Natural killer cell (primary cell): ENCODE measurements at places on chromosomes 11 and 22.

- DNase-seq = no peak
Observed at GRCh38 chr11:55357560-55358184, 10.1 kb upstream of the OR4A15 start.

DNA sequence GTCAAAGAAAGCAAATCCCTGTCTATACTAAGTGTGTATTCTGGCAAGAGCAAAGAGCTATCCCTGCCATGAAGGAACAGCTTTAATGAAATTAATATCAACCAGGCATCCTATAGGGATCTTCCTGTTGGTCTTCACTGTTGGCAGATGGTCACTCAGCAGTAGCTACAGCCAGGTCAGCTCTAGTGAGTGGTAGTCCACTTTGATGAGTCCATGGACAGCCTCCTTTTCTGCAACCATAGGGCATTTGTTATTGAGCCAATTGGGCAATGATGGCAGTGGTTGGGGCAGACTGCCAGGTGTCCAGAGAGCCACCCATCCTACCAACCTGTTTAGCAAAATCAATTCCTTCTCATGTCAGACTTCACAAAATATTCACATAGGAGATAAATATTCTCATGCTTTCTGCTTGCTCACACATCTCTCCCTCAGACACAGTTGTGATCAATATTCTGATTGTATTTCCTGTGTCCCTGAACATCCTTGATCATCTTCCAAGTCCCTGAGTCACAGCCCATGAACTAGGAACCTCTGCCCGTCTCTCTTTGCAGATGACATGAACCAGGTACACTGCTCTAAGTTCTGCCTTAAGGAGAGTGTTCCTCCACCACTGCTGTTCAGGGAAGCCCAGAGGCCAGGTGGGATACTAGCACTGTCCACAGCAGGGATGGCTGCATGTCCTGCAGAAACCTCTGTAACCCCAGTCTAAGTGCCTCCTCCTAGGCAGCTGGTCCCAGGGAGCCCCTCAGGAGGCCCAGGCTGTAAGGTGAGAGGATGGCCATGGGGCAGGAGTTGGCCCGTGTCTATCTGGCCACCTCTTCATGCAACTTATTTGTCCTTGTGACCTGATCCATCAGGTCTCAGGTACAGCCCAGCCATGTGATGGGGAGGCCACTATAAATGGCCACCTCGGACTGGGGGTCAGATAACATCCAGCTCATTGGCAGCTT, 74.2 kb upstream of the IGLL5 start:
- DNase-seq = no peak

GRCh38 chr22:22076361-22076760, 93.8 kb upstream of the TOP3B start:
- no peak for DNase-seq

DNA sequence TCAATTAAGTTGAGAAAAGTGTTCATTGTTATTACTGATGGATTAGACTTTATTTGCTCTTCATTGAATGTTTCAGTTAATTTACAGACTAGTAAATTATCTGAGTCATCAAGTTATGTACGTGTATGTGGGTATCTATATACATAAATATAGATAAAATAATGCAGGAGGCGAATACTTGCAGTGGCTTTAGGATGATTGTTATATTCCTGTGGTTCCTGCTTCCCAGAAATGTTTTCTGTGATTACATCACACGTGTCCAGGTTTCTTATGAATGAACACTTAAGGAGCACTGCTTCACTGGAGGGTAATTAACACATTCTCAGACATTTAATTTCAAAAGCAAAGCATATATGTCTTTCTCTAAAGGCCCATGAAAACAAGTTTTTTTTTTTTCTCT, 28.4 kb downstream of the YAP1 start:
- DNase-seq = no peak

GRCh38 chr11:3859373-3859881, 4.0 kb downstream of the STIM1 start:
- DNase-seq = peak; percentile 40

DNA sequence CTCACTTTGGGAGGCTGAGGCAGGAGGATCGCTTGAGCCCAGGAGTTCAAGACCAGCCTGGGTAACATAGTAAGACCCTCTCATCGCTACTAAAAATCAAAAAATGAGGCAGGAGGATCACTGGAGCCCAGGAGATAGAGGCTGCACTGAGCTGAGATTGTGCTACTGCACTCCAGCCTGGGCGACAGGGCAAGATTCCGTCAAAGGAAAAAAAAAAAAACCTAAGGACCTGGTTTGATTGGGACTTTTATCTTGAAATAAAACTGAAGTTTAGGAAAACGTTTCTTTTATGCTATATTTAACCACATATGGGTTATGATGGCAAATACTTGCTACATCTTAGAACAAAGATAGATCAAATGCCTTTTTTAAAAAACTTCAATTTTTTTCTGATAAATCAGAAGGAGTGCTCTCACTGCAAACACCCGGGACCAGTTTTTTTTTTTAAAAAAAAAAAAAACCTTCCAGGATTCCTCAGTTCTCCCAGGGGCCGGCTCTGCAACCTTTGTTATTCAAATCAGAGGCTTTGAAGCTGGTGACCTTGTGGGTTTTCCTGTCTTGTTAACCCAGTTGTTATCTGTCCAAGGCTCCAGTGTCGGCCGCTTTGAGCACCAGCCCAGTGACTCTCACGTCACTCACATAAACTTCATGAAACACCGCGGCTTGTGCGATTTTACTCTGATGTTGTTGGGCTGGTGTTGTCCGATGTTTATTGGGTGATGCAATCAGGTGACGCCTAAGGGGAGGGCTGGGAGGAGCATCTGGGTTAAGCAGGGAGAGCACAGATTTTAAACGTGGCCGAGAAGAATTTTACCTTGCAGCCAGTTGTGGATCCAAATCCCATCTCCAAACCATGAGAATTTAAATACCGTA, 24.7 kb upstream of the SLC22A12 start:
- no peak for DNase-seq

- DNase-seq = no peak
Observed at GRCh38 chr11:127996825-127997224, 590.5 kb downstream of the ETS1 start.

- peak; percentile 3 for DNase-seq
Observed at GRCh38 chr11:71498091-71498490, 29.0 kb upstream of the KRTAP5-7 start.

DNA sequence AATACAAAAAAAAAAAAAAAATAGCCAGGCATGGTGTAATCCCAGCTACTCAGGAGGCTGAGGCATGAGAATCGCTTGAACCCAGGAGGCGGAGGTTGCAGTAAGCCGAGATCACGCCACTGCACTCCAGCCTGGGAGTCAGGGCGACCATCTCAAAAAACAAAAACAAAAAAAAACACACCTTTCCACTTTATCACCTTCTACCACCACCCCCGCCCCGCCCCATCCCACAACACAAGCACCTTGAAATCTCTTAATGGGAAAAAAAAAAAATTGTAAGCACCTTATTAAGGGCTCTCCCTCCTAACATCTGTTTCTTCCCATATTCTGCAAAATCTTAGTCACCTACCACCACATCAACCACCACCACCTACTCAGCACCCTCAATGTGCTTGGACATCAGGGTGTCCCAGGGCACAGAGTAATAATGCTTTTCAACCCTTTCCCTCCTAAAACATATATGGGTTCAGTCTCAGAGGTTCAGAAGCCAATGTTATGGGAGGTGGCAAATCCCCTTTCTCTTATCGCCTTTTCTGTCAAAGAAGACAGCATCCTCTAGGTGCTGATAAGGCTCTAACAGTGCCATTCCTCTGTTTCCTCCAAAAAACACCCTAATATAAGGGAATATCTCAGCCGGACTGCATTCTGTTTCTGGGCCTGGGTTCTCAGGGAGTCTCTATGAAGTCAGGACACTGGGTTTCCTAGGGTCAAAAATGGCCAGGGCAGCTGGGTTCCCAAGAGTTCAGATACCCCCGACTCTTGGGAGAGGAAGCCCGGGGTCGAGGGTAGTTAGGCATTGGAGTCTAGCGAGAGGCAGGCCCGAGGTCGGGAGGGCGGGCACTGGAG, 718 bp downstream of the INTS5 start:
- DNase-seq = peak; percentile 44

DNA sequence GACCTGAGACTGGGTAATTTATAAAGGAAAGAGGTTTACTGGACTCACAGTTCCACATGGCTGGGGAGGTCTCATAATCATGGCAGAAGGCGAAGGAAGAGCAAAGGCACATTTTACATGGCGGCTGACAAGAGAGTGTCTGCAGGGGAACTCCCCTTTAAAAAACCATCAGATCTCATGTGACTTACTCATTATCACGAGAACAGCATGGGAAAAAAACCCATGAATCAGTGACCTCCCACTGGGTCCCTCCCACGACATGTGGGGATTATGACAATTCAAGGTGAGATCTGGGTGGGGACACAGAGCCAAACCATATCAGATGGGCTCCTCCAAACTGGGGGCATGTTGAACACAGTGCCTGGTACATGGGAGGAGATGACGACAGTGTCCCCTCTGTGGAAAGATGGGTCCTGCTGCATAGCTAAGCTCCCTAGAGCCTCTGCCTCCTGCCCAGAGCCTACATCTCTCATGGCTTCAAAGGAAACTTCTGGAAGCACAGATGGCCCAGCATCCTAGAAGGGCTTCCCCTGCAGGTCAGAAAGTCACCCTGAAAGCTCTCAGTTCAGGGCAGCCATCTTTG, 46.1 kb downstream of the MYEOV start:
- no peak for DNase-seq

GRCh38 chr11:86524620-86525352, 147.6 kb downstream of the ME3 start:
- no peak for DNase-seq

DNA sequence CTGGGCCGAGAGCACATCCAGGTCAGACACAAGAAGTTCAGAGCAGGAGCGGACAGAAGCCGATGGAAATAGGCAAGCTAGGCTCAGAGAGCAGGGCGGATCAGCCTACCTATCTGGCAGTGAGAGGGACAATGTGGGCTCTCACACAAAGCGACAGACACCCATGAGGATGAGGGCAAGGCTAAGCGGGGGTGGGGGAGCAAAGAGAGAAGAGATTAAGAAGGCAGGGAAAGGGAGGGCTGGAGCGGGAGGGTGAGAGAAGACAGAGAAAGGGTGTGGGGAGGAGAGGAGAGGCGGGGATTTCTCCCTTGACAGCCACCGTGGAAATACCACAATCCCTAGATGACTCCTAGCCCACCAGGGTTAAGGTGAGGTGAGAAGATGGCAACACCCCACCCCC, 57.9 kb downstream of the BUD13 start:
- no peak for DNase-seq

GRCh38 chr11:67450796-67451657, 1.5 kb downstream of the GPR152 start:
- DNase-seq = no peak

DNA sequence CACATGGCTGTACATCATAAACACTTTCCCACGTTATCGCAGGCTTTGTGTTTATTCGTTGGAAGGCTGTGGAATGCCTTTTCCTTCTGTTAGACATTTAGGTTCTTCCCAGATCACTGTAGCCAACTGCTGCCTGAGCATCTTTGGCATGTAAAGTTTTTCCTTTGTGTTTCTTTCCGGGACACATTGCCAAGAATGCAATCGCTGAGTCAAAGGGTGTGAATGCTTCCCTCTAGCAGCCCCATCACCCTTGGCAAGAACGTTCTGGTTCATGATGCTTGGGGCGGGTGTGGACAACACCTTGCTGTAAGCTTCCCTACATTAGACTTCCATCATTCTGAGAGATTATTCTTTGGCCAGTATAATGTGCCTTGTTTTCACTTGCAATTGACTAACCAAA, 136.2 kb downstream of the OSBP2 start:
- no peak for DNase-seq

GRCh38 chr11:57601297-57601696, 3.8 kb downstream of the SERPING1 start:
- no peak for DNase-seq

GRCh38 chr22:29095459-29095858, 22.6 kb downstream of the KREMEN1 start:
- DNase-seq = no peak

- no peak for DNase-seq
Observed at GRCh38 chr11:106996691-106997090, 21.6 kb downstream of the GUCY1A2 start.

GRCh38 chr11:59180168-59180776, 8.3 kb downstream of the DTX4 start:
- no peak for DNase-seq

GRCh38 chr11:117225553-117226170, 6.2 kb downstream of the PCSK7 start:
- DNase-seq = no peak

DNA sequence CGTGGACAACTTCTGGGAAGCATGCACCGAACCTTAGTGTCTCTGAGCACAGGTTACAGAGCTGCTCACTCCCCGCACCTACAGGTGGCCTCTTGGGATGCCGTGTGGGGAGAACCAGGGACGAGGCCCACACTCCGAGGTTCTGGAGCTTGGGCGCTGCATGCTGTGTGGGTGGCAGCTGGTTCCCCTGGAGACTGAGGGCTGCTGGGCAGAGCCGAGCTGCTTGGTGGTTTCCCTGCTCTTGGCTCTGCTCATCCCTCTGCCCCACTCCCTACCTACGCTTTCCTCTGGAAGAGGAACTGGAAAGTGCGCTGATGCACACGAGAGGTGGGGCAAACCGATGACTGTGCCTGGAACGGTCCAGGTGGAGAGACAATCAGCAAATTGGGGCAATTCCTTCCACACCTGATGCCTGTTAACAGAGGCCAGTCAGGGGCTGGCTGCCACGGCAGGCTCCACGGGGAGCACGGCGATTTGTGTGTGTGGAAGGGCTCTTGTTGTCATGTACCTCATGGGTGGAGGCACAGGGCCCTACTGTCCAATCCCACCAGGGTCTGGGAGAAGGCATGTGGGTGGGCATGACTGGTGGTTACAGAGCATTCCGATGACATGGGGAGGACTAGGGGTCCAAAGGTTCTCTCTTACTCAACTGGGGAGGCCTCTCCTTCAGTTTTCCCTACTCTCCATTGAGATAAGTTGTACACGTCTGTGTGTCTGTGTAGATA, 60.9 kb downstream of the ST14 start:
- no peak for DNase-seq

DNA sequence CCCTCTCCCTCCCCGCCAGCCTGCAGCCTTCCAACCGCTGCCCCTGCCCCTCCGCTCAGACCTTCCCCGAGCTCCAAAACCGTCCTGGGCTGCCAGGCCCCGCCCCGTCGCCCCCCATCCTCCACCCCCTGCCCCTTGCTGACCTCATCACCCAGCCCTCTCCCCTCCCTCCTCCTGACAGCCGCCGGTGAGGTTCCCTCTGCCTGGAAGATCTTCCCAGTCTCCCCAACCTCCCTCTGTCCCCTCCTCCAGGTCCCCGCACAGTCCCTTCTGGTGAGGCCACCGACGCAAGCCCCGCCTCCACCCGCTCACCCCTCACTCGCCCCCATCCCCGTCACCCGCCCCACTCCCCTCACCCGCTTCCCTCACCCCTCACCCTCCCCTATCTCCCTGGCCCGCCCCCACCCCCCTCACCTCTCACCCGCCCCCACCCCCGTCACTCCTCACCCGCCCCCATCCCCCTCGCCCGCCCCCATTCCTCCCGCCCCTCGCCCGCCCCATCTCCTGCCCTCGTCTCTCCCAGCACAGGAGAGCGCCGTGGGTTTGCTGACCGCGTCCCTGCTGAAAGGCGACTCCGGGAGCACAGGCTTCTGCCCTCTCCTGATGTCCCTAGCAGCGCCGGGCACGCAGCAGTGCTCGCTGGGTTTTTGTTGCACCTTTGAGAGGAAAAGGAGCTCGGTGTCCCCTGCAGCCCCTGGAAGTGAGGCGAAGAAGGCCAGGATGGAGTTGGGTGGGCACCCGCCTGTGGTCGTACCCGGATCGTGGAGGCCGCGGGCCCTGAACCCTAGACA, 16.4 kb upstream of the UPK3A start:
- DNase-seq = no peak
